ENCODE measurements at places on chromosomes 7 and 10. TPM values are rescaled to one million over a fixed set of nuclear protein-coding genes. Genes with fewer than 3 reads are reported as not detected.

- no peak for DNase-seq
Observed at GRCh38 chr7:157268540-157268939, 68.3 kb upstream of the DNAJB6 start.

- no peak for DNase-seq
Observed at GRCh38 chr7:44604941-44605340, 1.5 kb upstream of the OGDH start.

GRCh38 chr7:95980167-95980566, 207.8 kb downstream of the DYNC1I1 start:
- no peak for DNase-seq

The PDZD7 gene
- total RNA-seq: 0.21 TPM

DNA sequence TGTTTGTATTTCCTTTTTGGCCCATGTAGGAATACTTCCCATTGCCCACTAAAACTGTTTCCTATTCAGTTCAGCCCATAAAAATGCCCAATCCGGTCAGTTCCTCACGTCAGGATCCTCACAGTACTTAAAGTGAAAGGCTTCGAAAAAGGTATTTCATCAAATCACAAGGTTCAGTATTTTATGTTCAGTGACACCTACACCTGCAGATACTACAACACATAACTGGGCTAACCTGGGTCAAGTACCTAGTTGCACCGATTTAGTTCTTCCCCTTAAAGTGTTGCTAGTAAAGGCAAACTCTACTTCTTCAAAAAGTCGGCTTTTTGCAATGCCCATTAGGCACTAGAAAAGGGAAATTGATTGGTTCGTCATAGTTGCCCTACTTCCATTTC, 1.1 kb downstream of the SNX13 start:
- DNase-seq: no peak

DNA sequence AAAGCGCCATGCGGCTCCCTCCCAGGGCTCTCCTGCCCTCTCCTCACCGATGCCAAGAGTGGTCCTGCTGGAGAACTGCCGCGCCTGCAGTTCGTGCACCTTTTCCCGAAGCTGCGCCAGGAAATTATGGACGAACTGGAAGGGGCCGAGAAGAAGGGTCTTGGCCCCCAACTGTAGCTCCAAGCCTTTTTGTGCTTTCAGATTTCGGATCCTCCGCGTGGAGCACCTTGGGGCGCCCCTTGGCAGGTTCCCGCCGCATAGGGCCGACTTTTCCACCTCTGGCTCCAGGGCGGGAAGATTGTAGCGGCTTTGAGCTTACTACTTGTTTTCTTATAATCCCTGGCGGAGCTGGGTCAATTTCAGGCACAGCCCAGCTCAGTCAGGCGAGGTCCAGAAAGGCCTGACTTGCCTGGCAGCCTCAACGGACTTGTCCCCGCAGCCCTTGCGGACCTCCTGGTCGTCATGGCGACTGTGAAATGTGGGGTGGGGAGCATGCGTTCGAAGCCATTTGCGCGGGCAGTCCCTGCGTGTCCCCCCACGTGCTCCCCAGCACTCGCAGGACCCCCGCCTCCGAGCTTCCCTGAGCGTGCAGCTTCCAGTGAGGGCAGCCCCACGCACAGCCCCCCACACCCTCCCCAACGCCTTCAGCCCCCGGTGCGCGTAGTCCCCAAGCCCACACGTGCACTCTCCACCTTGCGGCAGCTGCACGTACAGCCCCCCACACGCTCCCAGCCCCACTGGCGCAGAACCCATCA, 129.9 kb downstream of the KBTBD2 start:
- DNase-seq: no peak

DNA sequence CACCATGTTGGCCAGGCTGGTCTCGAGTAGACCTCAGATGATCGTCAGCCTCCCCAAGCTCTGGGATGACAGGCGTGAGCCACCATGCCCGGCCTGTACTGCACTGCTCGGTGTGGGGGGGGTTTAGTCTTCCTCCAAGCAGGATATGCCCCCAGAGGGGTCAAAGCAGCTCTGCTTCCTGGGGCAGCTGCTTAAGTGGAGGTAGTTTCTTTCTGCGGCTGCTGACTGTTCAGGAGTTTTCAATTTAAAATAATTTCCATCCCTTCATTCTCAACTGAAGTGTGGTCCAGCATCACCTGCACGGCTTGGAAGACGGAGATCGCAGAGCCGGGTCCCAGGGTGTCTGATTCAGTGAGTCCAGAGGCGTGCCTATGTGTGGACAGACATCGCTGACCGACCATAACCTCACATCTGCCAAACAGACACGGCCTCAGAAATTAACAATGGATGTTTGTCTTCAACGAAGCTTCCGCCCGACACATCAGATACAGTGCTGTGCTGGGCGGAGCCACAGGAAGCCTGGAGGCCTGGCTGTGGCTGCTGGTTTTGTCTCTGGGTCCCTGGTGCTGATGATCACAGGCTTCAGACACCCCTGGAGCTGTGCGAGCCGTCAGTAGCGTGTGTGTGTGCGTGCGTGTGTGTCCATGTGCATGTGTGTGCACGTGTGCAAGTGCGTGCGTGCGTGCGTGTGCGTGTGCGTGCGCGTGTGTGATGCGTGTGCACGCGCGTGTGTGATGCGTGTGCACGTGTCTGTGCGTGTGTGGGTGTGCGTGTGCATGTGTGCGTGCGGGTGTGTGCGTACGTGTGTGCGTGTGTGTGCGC, 226.5 kb upstream of the PITRM1 start:
- DNase-seq: no peak

The REPIN1 gene
- 25.2 TPM for total RNA-seq

The ACSL5 gene
- total RNA-seq: 38.8 TPM

- no peak for DNase-seq
Observed at GRCh38 chr7:2862831-2863361, 18.8 kb upstream of the GNA12 start.

GRCh38 chr7:157692460-157693011, 355.7 kb downstream of the DNAJB6 start:
- DNase-seq: no peak

The MRC1 gene
- total RNA-seq: 41.2 TPM

DNA sequence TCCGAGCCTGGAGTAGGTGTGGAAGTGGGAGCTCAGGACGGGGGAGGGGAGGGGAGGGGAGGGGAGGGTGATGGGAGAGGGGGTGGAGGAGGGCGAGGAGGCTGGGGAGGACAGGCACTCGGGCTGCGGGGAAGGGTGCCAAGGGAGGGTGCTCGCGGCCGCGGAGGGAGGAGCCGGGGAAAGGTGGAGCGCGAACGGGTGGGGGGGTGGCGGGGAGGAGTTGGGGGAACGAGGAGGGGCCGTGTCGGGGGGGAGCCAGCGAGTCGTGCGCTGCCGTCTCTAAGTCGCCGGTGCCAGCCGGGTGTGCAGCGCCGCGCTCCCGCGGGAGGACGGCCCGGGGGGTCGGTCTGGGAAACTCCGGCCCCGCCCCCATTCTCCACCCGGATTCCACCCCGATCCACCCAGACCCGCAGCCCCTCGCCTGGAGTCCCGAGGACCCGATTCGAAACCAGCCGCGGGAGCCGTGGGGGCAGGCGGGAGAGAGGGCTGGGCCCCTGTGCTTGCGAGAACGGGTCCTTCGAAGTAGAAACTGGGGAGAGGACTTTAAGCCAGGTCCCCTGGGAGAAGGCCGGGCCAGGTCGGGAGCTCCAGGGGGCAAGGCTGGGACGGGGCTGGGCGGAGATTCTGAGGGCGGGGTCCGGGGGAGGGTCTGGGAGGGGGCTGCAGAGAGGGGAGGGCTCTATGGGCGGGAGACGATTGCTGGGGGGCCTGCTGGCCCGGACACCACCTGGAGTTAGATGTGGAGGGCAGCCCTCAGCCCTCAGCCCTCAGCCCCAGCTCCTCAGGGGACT, at the start of gene ZNF467:
TSS of gene ZNF467 (minus strand) at position 143 of the 791 bp plus-strand sequence. CDS start 2,556 bp downstream, outside the sequence.
- DNase-seq: no peak

GRCh38 chr7:83996879-83997278, 197.7 kb downstream of the SEMA3A start:
- DNase-seq: no peak

The SAP25 gene
- total RNA-seq: not detected

- DNase-seq: no peak
Observed at GRCh38 chr10:17820943-17821342, 11.8 kb downstream of the MRC1 start.

The VAX1 gene
- not detected for total RNA-seq

GRCh38 chr7:131020759-131021261, 286.8 kb upstream of the KLF14 start:
- no peak for DNase-seq

The TDRD1 gene
- 0.53 TPM for total RNA-seq

- no peak for DNase-seq
Observed at GRCh38 chr7:148340438-148341280, 249.9 kb upstream of the C7orf33 start.

DNA sequence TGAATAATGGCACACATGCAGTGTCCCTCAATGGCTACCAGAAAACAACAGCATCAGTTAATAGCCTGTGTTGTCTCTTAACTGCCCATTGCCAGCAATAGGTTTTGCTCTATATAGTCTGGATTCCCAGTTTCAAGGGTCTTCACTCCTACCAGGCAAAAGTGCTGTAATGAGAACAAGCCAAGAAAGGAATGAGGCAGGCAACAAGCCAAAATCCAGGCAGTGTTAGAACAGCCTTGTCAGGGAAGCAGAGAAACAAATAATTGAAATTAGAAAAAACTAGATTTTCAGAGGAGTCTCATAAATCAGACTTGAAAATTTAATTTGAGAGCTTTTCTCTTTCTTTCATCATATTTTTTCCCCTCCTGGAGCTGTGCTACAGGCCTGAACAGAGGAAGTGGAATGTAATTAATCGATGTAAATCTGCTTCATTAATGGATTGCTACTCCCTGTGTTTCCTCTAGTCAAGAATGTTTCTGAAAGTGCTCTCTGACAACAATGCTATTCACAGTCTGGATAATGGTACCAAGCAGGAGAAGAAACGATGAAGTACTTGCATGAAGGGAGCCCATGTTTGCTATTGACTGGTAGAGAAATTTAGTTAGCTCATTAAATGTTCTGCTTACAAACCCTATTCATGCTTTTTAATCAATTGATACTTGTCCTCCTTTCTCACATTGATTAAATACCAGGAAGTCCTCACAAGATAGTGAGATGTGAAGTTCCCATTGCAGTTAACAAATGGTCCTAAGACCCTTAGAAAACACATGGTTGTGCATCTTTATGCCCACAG, 202.0 kb upstream of the LRRTM3 start:
- no peak for DNase-seq

GRCh38 chr7:90574146-90574819, 21.8 kb upstream of the CDK14 start:
- no peak for DNase-seq

The TMEM176B gene
- 59.4 TPM for total RNA-seq

- DNase-seq: no peak
Observed at GRCh38 chr10:48655411-48656240, 29.0 kb upstream of the WDFY4 start.

- no peak for DNase-seq
Observed at GRCh38 chr7:98810153-98810802, 59.5 kb downstream of the TMEM130 start.

DNA sequence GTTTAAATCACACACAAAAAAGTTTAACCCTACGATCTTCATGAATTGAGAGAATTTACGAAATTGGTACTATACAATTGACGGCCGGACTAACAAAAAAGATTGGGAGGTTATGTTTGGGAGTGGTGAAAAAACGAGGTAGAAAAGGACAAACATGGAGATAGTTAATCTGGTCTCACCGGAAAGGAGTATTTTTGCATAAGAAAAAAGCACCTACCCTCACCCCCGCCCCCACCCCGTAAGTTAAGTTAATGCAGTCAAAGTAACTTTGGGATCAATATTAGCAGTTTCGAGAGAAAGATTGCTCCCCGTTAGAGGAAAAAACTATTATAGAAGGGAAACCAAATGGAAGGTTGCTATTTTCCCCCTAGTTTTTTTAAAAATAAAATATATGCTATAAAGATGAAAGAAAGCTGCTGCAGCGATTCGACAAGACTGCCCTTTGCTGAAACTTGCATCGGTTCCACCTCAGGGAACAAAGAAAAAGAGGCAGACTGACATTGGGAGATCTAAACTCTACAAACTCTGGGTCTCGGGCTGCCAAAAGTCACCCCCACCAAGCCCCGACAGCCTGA, 3.5 kb downstream of the SP8 start:
- no peak for DNase-seq

- DNase-seq: no peak
Observed at GRCh38 chr10:121961456-121961855, 13.6 kb downstream of the NSMCE4A start.

- DNase-seq: no peak
Observed at GRCh38 chr7:137804836-137805235, 41.9 kb downstream of the DGKI start.

- no peak for DNase-seq
Observed at GRCh38 chr10:119516381-119517234, 25.9 kb downstream of the RGS10 start.

DNA sequence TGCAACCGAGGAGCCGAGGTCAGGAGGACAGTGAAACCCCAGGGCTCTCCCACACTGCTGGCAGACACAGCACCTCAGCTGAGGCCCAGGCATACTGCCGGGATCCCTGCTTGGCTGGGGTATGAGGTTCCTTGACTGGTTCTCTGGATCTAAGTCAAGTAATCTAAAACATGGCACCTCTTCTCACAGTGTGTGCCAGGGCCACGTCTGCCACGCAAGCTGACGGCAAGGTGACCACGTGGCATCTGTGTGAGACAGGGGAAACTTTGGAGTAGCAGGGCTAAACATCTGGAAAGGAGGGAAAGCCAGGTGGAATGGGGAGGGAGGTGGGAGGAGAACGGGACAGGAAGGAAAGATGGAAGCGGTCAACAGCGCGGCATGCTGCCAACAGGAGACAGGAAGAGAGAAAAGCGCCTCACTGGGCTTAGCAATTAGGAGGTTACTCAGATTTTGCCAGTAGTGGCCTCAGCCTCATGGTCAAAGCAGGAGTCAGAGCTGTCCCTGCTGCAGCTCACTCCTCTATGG, 103.7 kb downstream of the CXCL12 start:
- DNase-seq: no peak

- no peak for DNase-seq
Observed at GRCh38 chr10:120423431-120424197, 33.4 kb upstream of the PLPP4 start.

GRCh38 chr10:111579473-111579872, 502.6 kb downstream of the ADRA2A start:
- no peak for DNase-seq

The LRRC18 gene
- 0.32 TPM for total RNA-seq

DNA sequence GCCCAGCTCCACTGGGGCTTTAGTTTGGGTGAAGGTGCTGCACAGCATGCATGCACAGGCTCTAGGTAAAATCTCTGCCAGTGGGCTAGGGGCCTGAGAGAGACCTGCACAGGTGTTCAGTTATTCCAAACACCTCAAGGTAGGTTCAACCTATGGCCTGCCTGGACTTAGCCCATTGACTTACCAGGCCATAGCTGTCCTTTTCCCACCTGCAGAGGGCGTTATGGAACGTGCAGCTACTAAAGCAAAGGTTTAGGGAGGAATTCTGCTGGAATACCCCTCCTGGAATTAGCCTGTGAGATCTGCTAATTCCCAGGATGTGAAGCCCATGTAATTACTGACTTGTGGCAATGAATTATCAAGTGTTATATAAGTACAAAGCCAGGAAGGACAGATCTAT, 3.6 kb downstream of the VWC2 start:
- no peak for DNase-seq

GRCh38 chr10:133096616-133097269, 9.0 kb downstream of the ADGRA1 start:
- no peak for DNase-seq

The TUBAL3 gene
- total RNA-seq: 0.16 TPM

The TAS2R3 gene
- 7.5 TPM for total RNA-seq

The STEAP1 gene
- total RNA-seq: 5.8 TPM

Measured in urinary bladder (tissue), 4 donors.